ENCODE measurements at places on chromosomes 16 and 17.

DNA sequence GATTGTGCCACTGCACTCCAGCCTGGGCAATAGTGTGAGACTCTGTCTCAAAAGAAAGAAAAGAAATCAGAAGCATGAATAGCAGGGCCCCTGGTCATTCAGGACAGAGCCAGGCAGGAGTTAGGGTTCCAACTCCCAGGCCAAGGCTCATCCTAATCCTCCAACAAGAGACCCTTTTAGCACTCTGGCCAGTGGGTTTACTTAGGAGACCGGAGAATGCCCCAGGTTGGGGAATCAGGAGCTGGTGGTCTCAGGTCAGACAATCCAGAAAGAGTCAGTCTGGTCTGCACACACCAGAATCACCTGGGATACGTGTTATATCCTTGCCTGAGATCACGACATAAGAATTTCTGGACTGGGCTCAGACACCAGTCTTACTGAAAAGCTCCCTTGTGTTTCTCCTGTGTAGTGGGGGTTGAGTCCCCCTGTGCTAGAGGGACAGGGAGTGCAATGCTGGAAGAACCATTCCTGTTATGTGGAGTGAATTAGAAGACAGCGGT is 48.7 kb downstream of the CCDC42 start:
- DNase-seq, result no peak

DNA sequence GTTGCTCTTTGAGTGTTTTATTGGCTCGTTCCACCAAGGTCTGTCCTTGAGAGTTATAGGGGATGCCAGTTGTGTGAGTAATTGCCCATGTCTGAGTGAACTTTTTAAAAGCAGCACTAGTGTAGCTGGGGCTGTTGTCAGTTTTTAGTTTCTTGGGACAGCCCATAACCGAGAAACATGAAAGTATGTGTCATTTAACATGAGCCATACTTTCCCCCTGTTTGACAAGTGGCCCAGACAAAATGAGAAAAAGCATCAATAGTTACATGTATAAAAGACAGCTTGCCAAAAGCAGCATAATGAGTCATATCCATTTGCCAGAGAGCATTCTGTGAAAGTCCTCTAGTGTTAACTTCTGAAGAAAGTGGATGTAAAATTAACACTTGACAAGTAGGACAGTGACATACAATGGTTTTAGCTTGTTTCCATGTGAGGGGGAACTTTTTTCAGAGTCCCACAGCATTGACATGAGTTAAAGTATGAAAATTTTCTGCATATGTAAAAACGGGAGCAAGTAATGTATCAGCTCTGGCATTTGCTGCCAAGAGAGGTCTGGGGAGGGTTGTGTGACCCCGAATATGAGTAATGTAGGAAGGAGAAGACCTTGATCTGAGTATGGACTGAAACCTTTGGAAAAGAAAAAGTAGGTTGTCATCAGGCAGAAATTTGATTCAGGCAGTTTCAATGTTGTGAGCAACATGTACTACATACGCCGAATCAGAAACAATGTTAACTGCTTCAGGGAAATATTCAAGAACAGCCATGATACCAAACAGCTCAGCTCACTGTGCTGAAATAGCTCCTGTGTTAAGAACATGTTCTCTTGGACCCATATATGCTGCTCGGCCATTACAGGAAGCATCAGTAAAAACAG is 56.8 kb upstream of the ARL4D start:
- no peak for DNase-seq

DNA sequence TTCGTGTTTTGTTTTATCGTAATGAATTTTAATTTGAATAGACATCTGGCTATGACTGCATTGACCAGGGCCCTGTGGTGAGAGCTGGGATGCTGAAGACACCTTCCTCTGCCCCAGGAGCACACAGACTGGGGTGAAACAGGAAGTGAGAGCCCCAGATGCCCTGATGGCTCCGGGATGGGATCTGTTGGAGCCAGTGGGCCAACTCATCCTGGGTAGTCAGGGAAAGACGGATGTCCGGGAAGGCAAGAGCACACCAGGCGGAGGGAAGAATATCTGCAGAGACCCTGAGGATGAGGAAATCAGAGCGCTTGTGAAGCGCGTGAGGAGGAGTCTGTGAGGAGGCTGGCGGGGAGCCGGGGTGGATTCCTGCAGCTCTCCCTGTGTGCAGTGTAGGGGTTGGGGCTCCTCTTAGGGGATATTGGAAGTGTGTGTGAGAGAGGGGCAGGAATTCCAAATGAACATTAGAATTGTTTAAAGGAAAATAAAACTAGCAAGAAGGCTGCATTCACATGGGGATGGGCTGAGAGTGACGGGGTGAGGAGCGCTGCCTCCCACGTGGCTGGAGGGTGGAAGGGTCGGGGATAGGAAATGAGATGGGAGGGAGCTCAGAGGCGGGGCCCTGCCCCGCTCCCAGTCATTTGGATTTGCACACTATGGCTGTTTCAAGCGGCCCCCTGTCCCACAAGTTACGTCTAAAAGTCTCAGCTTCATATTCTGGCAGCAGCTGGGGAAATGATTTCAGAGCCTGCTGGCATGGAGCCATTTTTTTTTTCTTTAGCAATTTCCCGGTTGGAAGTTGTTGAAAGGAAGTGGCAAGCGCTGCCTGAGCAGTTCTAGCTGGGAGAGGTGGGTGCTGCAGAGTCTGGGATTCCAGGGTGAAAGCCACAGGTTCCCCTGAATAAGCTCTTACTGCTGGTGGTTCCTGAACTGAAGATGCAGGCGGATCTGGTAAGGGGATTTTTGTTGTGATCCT is 71.2 kb upstream of the LGALS9 start:
- no peak for DNase-seq

DNA sequence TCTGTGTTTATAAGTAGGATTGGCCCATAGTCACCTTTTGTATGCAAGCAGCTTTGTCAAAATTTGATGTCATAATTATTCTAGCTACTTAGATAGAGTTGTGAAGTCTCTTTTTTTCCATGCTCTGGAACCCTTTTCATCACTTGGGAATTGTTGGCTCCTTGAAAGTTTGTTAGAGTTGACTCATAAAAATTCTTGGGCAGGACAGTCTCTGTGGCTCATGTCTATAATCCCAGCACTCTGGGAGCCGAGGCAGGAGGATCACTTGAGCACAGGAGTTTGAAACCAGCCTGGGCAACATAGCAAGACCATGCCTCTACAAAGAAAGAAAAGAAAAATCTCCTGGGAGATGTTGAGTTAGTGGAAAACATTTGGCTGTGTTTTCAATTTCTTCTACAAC is 45.7 kb upstream of the MRC2 start:
- no peak for DNase-seq

DNA sequence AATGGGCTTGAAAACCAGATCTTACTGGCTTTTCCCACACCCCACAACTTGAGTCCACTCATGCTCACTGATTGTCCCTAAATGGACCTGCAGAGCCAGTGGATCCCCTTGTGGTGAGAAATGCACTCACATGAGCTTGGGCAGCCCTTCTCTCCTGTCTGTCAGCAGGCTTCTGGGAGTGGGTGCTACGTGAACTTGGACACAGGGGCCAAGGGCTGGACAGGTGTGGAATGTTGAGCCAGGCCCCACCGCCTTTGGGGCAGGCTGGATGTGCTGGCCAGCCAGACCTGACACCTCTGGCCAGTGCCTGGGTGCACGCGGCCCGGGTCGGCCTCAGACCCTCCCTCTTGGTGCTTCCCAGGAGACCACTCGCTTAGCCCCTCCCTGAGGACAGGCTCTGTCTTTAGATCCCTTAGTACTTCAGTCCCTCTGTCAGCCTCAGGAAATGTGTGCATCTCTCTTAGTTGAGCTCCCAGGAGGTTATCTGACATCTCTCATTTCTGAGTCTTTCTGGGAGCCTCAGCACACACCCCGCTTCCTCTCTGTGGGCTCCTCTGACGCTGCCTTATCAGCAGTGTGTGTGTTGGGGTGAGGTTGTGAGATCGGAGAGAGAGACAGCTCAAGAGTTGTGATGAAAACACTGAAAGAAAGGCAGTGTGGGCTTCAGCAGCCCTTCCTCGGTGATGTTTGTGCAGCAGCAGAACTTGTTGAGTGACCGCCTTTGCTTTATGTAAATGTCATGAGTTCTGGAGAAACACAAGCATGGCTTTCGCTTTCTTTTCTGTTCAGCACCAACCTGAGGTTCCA is 117.0 kb downstream of the RAB11FIP4 start:
- DNase-seq, result peak; percentile 51

DNA sequence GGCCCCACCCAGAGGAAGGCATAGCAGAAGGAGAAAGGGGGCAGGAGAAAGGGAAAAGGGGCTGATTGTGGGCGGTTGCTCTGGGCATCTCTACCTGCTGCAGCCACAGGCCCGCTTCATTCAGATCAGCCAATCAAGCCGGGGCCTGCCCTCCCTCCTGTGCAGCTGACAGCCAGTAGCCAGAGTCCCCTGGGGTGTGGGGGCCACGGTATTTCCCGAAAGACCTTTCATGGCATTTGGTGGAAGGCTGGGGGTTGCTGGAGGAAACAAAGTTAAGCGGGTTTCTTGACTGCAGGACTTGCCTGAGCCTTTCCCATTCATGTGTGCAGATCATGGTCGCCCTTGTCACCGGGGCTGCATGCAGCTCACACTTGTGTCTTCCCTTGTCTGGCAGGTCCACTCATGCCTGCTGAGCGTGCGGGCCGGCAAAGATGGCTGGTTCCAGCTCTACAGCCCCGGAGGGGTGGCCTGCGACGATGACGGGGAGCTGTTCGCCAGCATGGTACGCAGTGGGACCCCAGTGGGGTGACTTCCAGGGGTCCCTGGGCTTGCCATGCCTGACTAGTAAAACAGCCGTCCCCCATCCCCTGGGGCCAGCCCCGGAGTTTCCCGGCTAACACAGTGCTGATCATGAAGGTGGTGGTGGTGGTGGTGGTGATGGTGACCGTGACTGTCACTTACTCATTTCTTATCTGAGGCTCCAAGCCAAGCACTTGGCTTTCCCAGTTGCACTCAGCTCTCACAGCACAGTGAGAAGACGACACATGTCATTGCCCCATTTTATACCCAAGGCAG is 82.7 kb upstream of the PLCG2 start:
- no peak for DNase-seq

DNA sequence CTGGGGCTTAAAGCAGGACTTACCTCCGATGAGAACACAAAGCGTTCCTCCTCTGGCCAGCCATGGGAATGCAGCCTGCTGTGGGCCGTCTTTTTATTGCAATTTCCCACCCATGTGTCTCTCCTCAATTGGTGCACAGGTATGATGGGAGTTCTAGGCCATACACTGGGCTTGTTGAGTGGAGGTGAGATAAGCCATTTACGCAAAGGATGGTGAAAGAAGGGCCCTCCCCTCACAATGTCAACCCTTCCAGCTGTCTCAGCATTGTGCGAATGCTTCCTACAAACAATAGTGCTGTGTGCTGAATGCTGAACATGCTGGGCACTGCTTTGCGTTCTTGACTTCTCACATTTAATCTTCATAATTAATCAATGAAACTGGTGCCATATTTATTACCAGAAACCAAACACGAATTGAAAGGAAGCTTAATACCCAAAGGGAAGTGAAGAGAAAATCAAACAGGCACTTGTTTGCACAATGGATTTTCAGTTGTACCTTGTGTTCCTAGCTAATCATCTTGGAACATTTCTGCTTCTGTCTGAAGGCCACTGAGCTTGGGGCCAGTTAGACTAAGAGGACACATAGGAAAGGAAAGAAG is at the start of gene GP2:
GP2 (minus strand) TSS at position 70 of the 598 bp plus-strand sequence. CDS start 1,082 bp downstream, outside the sequence.
- DNase-seq, result no peak

DNA sequence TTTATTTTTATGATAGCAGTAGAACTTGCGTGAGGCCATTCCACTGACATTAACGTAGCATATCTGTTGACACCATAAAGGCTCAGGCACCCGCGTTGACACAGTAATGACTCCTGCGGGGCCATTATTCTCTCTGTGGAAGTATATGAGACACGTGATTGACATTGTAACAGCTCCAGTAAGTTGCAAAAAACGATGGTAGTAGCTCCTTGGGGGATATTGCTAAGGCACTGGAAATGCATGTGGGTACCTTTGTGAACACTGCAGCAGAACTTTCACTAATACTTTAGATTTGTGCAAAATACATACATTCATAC is 918.8 kb upstream of the CDH8 start:
- no peak for DNase-seq

GRCh38 chr17:80695979-80696378 is 151.3 kb downstream of the RPTOR start:
- no peak for DNase-seq

DNA sequence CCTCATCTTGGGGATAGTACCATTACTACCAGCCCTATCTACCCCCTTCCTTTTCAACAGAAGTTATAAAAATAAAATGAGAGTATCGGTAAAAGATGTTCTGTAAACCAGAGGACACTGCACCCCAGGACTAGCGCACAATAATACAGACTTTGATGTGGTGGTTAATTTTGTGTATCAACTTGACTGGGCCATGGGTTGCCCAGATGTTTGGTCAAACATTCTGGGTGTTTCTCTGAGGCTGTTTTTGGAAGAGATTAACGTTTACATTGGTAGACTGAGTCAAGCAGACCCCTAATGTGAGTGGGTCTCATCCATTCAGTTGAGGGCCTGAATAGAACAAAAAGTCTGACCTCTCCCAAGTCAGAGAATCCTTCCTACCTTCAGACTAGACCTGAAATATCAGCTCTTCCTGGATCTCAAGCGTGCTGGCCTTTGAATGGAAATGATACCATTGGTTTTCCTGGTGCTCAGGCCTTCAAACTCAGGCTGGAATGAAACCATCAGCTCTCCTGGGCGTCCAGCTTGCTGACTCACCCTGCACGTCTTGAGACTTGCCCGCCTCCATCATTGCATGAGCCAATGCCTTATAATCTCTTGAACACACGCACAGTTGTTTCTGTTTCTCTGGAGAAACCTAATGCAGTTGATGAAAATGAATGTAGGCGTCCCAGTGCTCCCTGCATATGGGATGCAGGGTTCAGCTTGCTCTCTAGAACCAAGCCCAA is 10.1 kb downstream of the MRM1 start:
- DNase-seq, result no peak

GRCh38 chr17:31114956-31115555 is 20.3 kb downstream of the NF1 start:
- DNase-seq, result no peak

DNA sequence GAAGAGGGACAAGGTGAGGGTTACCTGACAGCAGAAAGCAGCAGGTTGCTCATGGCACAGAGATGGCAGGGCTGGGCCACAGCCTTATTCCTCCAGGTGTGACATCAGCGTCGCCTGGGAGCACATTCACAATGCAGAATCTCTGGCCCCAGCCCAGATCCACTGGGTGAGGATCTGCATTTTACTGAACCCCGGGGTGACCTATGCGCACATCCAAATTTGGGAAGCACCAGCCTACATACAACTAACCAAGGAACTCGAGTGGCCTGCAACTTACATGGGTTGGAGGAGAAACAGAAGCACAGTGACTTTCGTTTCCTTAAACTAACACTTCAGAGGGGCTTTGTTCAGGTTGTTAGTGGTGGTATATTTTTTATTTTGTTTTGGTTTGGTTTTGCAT is 17.6 kb downstream of the CPPED1 start:
- DNase-seq, result no peak

DNA sequence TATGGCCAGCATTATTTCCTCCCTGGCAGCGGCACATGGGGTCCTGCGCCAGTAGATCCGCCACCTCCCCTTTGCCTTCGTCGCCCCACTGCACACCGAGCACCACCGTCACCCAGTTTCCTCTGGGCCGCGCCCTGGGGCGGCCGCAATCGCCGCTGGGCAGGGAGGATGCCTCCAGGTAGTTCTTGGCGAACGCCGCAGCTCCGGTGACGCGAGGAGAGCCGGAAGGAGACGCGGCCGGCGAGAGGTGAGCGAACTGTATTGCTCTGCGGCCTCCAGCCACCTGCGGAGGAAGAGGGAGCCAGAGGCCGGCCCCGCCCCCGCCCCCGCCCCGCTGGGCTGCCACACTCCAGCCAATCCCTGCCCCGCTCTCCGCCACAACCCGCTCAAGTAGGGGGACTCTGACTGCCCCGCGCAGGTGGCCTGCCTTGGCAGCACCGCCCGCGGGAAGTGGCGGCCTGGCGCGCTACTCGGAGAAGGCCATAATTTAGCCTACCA is 11.8 kb upstream of the SLFN13 start:
- DNase-seq, result peak; percentile 58

GRCh38 chr17:11318207-11318606 is 77.2 kb downstream of the SHISA6 start:
- no peak for DNase-seq

Data from activated T-helper 1 cell treated with Interleukin-2 at 50 U/mL for 16 hours (primary cell).